ENCODE measurements at places on chromosomes 7 and 10. TPM values are rescaled to one million over a fixed set of nuclear protein-coding genes. Genes with fewer than 3 reads are reported as not detected.

DNA sequence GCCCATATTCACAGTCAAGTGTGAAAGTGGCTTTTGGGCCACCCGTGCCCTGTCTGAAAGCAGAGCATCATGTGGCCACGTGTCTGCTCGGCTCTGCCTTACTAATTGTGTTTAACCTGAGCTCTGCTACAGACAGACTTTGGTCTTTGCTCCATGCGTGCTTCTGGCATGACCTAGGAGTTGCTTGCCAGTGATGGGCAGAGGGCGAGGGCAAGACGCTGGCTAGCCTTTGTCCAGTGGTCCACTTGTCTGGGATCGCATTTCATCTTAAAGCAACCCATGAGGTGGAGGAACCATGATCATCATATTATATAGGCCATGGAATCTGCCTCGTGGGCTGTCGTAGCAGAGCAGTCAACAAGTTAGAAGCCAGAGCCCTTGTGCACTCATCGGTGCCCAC, 123.3 kb upstream of the INSYN2A start:
- no peak for DNase-seq
- no peak overlapping the region for H3K4me3 ChIP-seq
- H3K27ac ChIP-seq: no peak overlapping the region
- no peaks in the 10 kb centered on the region for H3K36me3 ChIP-seq
- no peaks in the 10 kb centered on the region for H3K4me1 ChIP-seq
- no peaks in the 10 kb centered on the region for H3K27me3 ChIP-seq

DNA sequence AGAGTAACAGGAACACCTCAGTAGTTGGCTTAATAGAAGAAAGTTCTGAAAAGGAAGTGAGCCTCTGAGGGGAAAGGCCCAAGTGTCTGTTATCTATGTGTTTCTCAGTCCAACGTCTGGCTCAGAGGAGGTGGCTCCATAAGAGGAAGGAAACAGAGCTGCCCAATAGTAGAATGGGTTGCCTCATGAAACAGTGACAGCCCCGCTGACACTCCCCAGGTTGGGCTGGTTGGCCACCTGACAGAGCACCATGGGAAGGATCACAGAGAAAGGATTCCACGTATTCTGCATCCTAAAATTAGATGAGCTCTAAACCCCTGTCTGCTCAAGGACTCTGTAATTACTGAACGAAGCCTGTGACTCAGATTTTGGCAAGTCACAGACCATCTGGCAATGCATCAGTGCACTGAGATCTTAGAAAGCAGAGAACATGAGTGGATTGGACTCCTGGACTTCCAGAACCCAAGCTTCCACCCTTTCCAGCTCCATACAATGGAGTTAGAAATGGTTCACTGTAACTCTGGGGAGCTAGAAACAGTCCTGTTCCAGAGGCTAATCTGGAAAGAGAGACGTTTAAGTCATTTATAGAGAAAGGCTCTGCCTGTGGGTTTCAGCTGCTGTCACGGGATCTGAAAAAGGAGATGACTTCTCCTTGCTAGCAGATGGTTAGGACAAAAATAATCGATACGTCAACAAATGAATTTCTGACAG, 2.9 kb downstream of the PKD2L1 start:
- DNase-seq: peak; percentile 44
- H3K27me3 ChIP-seq: peaks cover 13% of the 10 kb centered on the region
- peaks cover 15% of the 10 kb centered on the region for H3K4me1 ChIP-seq
- no peak overlapping the region for H3K4me3 ChIP-seq
- no peaks in the 10 kb centered on the region for H3K36me3 ChIP-seq

GRCh38 chr7:135942614-135943013, 34.5 kb downstream of the MTPN start:
- no peak overlapping the region for H3K4me3 ChIP-seq
- no peak for DNase-seq
- no peak overlapping the region for H3K27ac ChIP-seq
- H3K4me1 ChIP-seq: peaks cover 19% of the 10 kb centered on the region
- H3K36me3 ChIP-seq: peaks cover 23% of the 10 kb centered on the region

DNA sequence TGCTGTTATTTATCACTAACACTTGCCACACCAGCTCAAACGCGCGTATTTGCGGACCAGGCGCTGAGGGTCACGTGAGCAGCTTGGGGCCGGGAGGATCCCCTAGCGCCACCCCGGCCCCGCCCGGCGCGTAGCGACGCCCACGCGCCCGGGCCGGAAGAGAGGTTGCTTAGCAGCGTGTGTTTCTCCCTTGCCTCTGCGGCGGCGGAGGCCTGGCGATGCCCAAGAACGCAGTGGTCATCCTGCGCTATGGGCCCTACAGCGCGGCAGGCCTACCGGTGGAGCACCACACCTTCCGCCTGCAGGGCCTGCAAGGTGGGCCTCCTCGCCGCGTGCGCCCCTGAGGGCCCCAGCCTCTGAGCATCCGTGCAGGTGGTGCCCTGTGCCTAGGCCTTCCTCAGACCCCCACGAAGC, at the start of gene C10orf53:
C10orf53 (plus strand) TSS at position 172 of the 414 bp plus-strand sequence; CDS start at position 219, 47 bp downstream.
- H3K4me3 ChIP-seq: no peak within 1 kb of the TSS
- H3K4me1 ChIP-seq: no peaks in the 10 kb centered on the region
- peaks cover 35% of the 10 kb centered on the region for H3K27me3 ChIP-seq
- no peak within 1 kb of the TSS for H3K27ac ChIP-seq

DNA sequence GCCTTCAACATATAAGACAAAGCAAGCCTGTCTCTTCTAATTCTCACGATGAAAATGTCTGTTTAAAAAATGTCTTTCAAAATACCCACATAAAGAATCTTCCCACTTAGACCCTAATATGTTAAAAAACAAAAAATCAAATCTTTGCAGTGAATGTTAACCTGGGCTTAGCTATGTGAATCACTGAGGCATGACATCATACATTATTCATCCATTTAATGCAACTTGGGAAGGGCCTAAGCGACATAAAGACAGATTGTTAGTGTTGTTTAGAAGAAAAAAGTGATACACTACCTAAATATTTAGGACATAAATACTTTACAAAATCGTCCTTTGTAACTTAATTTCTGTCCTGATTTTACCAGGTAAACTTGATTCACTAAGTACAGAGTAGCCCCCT, 648.5 kb upstream of the NRP1 start:
- no peak for DNase-seq
- H3K4me3 ChIP-seq: no peak overlapping the region
- H3K27me3 ChIP-seq: peaks cover 3% of the 10 kb centered on the region
- no peak overlapping the region for H3K27ac ChIP-seq

DNA sequence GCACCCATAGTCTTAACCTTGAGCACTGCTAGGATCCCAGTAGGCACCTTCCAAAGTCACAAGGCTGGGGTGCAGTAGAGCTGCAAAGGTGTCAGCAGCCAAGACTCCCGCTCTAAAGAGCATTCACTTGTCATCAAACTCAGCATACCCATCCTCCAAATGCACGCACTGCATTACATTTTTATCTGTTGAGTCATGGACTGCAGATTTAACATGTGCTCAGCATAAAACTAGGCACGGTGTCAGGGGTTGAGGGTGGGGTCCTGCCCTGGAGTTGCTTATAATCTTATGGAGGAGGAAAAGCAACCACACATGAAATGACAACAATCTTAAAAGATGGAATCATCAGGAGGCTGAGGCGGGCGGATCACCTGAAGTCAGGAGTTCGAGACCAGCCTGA, 102.6 kb downstream of the PARP12 start:
- no peak overlapping the region for H3K4me3 ChIP-seq
- no peaks in the 10 kb centered on the region for H3K27me3 ChIP-seq
- no peak for DNase-seq
- peaks cover 8% of the 10 kb centered on the region for H3K4me1 ChIP-seq
- peaks cover 18% of the 10 kb centered on the region for H3K36me3 ChIP-seq

DNA sequence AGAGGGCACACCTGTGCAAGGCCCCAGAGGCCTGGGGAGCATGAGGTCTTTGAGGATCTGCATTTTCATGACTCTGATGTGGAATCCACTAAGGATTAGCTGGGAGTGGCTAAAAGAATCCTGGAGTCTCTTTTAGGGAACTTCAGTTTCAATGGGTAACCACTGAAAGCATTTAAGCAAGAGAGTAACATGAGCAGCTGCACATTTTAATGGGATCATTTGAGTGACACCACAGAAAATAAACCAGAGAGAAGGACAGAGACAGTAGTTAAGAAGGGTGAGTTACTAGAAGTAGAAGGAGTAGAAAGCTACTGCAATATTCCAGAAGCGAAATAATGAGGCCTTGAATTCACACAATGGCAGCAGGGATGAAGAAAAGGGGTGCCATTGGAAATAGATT, 5.2 kb downstream of the GOT1 start:
- no peak for DNase-seq
- peaks cover 12% of the 10 kb centered on the region for H3K36me3 ChIP-seq
- peaks cover 19% of the 10 kb centered on the region for H3K4me1 ChIP-seq
- H3K27ac ChIP-seq: no peak overlapping the region

ADARB2 gene
- 3.0 TPM for total RNA-seq

DNA sequence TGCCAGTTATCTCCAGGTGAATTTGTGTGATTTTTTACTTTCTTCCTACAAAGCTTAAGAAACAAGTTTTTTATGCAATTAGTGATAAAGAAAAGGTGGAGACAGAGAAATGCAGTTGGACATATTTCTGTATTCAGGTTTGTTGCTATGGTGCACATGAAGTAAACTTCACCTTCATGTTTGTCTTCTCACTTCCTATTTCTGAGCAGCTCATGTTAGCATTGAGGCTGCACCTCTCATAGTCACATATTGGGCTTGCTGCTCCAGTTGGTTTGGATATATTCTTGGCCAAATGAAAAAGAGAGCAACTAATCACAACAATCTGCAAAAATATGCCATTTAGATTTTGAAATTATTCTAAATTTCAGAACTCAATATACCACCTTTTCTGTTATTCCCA, 475.6 kb upstream of the ZWINT start:
- no peak overlapping the region for H3K4me3 ChIP-seq
- no peaks in the 10 kb centered on the region for H3K27me3 ChIP-seq
- no peak for DNase-seq

DNA sequence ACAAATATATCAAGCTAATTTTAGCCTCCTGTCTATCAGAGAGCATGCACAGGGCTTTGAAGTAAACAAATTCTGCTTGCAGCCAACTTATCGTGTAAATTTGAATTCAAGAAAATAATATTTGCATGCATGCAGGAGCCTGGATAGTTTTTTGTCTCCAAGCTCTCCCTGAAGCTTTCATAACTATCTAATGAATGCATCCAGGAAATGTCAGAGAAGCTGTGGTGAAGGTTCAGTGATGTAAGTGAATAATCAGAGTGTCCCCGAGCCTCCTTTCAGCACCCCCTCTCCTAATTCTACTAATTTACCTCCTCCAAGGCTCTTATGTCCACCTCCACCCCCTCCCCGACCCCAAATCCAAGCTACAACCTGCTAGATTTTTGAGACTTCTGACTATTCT, 172.0 kb upstream of the ZNF32 start:
- H3K36me3 ChIP-seq: no peaks in the 10 kb centered on the region
- DNase-seq: no peak
- H3K27ac ChIP-seq: no peak overlapping the region
- peaks cover 26% of the 10 kb centered on the region for H3K4me1 ChIP-seq
- H3K27me3 ChIP-seq: peaks cover 20% of the 10 kb centered on the region

NYAP1 gene
- 0.05 TPM for total RNA-seq

- H3K27me3 ChIP-seq: no peaks in the 10 kb centered on the region
- H3K27ac ChIP-seq: no peak overlapping the region
- no peaks in the 10 kb centered on the region for H3K36me3 ChIP-seq
Measured at GRCh38 chr10:8520382-8520781, 465.9 kb downstream of the GATA3 start.

AGFG2 gene
- 53.9 TPM for total RNA-seq

DNA sequence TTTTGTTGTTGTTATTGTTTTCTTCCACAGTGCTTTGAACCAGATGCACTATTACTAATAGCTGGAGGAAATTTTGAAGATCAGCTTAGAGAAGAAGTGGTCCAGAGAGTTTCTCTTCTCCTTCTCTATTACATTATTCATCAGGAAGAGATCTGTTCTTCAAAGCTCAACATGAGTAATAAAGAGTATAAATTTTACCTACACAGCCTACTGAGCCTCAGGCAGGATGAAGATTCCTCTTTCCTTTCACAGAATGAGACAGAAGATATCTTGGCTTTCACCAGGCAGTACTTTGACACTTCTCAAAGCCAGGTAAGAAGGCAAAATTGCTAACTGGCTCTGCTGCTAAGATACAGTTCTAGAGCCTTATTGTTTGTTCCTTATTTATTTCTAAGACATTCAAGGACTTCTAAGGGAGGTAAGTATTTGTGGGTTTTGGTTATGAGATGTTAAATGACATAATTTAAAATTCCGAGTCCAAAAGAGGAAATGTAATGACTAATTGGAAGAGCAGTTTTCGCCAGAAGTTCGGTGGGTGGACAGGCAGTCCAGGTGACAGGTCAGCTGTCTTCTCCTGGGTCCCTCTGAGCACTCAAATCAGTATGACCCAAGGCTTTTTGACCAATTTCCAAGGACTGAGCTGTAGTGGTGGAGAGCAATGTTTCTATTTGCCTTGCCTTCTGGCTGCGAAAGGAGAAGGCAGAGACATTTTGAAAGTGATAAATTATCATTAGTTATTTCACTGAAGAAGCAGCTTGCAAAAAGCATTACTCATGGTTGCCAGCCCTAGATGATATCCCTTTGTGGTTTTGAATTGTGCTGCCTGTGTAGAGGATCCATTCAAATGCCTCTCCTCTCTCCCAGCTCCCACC, 10.1 kb downstream of the SLC39A12 start:
- DNase-seq: no peak
- H3K27me3 ChIP-seq: no peaks in the 10 kb centered on the region
- H3K4me3 ChIP-seq: no peak overlapping the region
- no peaks in the 10 kb centered on the region for H3K4me1 ChIP-seq
- H3K27ac ChIP-seq: no peak overlapping the region

DNA sequence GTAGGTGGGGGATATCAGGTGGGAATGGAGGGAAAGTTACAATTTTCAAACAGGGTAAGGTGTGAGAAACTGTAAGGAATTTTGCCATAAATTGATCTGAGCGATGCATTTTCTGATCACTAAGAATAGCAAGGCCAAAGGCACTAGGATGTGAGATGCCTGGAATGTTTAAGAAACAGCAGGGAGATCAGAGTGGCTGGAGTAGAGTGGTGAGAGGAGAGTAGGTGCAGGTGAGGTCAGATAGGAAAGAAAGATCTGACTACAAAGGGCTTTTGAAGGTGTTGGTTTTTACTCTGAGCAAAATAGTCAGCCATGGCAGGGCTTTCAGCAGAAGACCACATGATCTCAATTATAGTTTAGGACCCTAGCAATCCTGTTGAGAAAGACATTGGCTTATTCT, 55.0 kb downstream of the HDAC9 start:
- H3K4me1 ChIP-seq: no peaks in the 10 kb centered on the region
- H3K36me3 ChIP-seq: no peaks in the 10 kb centered on the region
- no peak for DNase-seq
- no peak overlapping the region for H3K4me3 ChIP-seq
- no peaks in the 10 kb centered on the region for H3K27me3 ChIP-seq
- no peak overlapping the region for H3K27ac ChIP-seq

DYNC1I1 gene
- total RNA-seq: not detected

- H3K27me3 ChIP-seq: no peaks in the 10 kb centered on the region
- H3K4me1 ChIP-seq: no peaks in the 10 kb centered on the region
- DNase-seq: no peak
- no peak overlapping the region for H3K27ac ChIP-seq
- H3K4me3 ChIP-seq: no peak overlapping the region
- no peaks in the 10 kb centered on the region for H3K36me3 ChIP-seq
Measured at GRCh38 chr7:115356139-115356746, 434.3 kb downstream of the MDFIC start.

GRCh38 chr10:44513591-44513990, 128.7 kb upstream of the CXCL12 start:
- no peak for DNase-seq
- H3K27ac ChIP-seq: no peak overlapping the region
- H3K4me3 ChIP-seq: no peak overlapping the region
- H3K36me3 ChIP-seq: no peaks in the 10 kb centered on the region
- no peaks in the 10 kb centered on the region for H3K4me1 ChIP-seq
